Fibroblast of villous mesenchyme (primary cell): ENCODE measurements at places on chromosomes 3 and 15. TPM values are rescaled to one million over a fixed set of nuclear protein-coding genes. Genes with fewer than 3 reads are reported as not detected.

GRIP2 gene
- total RNA-seq, result 0.64 and 1.7 TPM in 2 replicates

- DNase-seq, result peak; percentile 91
These were observed 11.3 kb downstream of the SHISA5 start for GRCh38 chr3:48492461-48493202.

FBXL2 gene
- total RNA-seq, result 12.6 and 16.8 TPM in 2 replicates

- DNase-seq, result no peak
These were observed 40.0 kb downstream of the USP3 start for GRCh38 chr15:63544258-63545026.

COL7A1 gene
- total RNA-seq, result 79.0 and 140 TPM in 2 replicates

ZBTB11 gene
- 20.9 and 33.2 TPM in 2 replicates for total RNA-seq

DNA sequence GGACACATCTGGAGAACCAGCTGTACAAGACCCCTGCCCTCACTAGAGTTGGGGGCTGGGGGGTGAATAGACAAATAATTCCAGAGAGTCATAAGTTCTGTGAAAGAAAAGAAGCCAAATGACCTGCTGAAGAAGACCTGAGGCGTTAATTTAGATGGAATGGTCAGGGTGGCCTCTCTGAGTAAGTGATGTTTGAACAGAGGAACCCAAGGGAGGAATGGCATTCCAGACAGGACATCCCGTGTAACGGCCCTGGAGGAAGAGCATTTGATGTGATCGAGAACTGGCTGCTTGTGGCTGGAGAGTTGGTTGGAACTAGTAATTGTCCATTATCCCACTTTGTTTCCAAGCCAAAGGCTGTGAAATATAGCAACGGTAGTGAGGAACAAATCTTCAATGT is 1.7 kb downstream of the NR2C2 start:
- DNase-seq, result no peak

DNA sequence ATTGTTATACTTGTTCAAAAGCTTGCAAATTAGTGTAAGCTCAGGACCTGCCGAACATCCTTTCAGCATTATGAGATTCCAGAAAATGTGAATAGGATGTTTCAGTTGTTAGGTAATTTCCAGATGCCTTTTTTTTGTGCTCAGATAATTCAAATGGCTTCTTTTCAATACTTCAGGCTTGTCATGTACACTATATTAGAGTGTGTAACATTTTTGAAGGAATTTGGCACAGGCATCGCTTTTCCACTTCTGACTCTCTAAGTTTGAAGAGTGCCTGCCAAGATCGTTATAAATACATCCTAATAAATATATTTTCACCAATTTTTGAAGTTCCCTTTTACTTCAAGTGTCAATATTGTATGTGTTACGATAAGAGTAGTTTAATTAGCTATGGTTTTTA is 35.2 kb downstream of the CADM2 start:
- DNase-seq, result no peak

A4GNT gene
- total RNA-seq, result under 0.01 TPM in 1 of 2 replicates, not detected in the other

GRCh38 chr3:37115446-37115845 is 58.9 kb downstream of the LRRFIP2 start:
- peak; percentile 38 for DNase-seq

ARHGAP11A gene
- 14.5 and 25.5 TPM in 2 replicates for total RNA-seq

DNA sequence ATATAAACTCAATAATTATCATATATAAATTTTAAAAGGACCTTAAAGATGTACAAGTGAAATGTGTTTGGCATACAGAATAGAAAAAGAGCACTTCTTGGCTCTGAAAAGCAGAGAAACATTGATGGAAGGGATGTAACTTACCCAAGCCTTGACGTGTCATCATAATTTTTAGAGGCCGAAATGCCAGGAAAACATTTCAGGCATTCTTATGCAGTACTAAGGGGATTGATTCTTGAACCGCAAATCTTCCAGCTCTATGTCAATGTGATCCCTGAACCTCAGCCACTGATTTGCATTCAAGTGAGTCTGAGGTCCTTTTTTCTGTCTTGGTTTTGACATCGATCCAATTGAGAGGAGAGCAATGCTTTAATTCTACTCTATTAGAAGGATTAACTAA is 97.8 kb downstream of the CLDN1 start:
- no peak for DNase-seq

- DNase-seq, result no peak
These were observed 665.3 kb downstream of the FHIT start for GRCh38 chr3:60585918-60586317.

DNA sequence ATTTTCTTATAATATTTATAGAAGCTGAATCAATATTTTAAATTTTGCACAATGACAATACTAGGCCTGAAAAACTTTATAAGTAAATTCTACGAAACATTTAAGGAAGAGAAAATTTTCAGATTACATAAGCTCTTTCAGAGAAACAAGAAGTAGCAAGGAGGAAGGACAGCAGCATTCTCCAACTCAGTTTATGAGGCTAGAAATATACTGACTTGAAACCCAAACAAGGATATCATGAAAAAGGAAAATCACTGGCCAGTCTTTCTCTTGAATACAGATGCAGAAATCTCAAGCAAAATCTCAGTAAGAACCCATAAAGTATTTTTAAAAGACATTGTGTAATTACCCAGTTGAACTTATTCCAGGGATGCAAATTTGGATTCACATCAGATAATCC is 121.3 kb downstream of the STAC start:
- no peak for DNase-seq

DNA sequence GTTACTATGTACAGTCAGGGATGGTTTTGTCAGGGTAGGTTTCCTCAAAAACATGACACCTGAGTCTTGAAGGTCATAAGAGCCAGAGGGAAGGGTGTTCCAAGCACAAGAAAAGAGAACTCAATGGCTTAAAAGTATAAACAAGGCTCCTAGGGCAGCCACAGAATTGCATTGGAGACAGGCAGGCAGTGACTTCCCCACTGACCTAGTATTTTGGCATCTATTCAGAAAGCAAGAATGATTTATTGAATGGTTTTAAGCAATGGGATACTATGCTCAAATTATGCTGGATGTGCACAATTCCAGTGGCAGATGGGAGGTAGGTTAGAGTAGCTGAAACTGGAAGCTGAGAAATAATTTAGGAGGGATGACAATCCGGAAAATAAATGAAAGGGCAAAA is 54.0 kb downstream of the TSC22D2 start:
- DNase-seq, result no peak

DNA sequence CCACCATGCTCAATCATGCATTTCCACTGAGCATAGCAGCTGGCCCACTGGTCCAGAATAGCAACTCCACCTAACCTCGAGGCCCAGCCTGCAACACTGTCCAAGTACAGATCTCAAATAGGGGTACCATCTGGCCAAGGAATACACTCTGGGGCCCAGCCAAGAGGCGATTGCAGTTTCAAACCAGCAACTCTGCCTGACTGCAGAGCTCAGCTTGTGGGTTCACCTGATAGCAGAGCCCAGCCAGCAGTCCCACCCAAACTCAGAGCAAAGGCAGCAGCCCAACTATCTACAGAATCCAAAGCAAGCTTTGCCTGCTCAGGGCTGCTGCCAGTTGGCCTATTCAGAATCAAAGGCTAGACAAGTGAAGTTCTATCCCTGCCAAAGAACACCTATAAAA is 30.5 kb downstream of the POLQ start:
- no peak for DNase-seq

DNA sequence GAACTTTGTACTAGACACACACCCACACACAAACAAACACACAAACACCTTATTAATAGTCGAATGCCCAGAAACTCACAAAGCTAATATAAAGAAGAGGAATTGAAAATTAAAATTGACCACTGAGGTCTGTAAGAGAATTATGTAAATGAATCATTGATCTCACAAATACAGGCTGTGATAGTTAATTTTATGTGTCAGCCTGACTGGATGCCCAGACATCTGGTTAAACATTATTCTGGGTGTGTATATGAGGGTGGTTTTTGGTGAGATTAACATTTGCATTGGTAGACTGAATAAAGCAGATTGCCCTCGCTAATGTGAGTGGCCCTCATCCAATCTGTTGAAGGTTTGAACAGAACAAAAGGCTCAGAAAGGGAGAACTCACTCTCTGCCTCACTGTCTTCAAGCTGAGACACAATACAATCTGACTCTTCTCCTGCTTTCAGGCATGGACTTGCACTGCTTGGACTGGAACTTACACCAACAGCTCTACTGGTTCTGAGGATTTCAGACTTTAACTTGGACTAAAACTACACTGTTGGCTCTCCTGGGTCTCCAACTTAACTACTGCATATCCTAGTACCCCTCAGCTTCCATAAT is 199.4 kb upstream of the TTC14 start:
- no peak for DNase-seq

CYP8B1 gene
- total RNA-seq, result not detected in 2 replicates

- no peak for DNase-seq
These were observed 150.4 kb downstream of the TIGIT start for GRCh38 chr3:114444216-114444615.

DNA sequence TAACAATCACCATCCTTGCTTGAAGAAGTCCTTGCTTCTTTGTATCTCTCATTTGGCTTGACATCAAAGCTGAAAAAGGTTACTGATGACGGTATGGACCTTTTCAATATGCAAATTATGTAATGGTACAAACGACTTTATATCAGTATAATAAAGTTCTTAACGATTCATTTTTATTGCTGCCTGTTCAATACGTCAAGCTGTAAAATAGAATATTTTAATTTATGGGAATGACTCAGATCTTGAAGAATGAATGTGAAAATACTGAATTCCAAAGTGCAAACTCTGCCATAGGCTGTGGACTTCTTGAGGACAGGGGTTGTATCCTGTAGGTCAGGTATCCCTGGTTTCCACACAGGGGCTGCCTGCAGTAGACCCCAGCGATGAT is 156.2 kb downstream of the PLCL2 start:
- DNase-seq, result peak; percentile 71

DNA sequence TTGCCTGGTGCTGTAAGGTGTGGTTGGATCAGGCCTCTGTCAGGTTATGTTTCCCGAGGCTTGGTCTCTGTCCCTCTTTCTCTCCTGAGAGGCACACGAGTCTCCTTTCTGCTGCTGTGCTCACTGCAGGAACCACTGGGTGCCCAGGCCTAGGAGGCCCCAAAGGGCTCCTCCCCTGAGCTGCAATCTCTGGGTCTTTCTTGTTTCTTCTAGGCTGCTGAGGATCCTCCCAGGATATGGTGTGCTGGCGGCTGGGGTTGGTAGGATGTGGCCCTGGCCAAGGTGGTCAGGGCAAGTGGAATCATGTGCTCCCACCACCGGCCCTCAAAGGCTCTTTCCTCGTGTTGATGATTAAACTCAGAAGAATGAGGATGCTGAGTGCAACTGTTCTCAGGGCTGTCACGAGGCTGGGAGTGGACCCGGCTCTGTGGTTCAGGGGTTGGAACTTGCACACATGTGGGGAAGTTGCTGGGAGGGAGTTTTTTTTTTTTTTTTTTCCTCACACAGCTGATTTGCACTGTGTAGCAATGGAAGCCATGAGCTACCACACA is 43.6 kb upstream of the CTSH start:
- peak; percentile 99 for DNase-seq

GRCh38 chr15:81000624-81001151 is at the start of gene TLNRD1:
Gene TLNRD1 (plus strand): TSS chr15:81000923. CDS start chr15:81002272, 1,349 bp downstream.
- peak; percentile 94 for DNase-seq

HIGD2B gene
- 0.32 and 0.43 TPM in 2 replicates for total RNA-seq

WNT5A gene
- total RNA-seq, result 1,105 and 1,763 TPM in 2 replicates

CHDH gene
- total RNA-seq, result under 0.01 and 0.32 TPM in 2 replicates

DNA sequence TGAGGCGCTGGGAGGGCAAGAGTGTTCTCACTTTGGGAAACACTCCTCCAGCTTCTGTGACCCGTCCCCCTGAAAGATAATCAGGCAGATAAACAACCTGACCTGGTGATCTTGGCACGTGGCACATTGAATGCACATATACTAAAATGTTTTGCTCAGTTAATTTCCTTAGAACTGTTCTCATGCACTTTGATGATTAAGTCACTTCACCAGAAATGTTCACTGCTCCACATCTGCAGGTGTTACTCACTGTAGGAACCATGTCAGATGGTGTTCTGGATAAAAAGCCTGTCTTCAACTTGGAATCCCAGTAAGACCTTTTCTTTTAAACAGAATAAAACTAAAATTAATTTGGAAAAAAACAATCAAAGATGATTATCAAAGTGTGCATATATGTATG is 24.6 kb upstream of the NIPA2 start:
- no peak for DNase-seq

- DNase-seq, result peak; percentile 83
These were observed 487.6 kb downstream of the NAALADL2 start for GRCh38 chr3:175346573-175347356.

DNA sequence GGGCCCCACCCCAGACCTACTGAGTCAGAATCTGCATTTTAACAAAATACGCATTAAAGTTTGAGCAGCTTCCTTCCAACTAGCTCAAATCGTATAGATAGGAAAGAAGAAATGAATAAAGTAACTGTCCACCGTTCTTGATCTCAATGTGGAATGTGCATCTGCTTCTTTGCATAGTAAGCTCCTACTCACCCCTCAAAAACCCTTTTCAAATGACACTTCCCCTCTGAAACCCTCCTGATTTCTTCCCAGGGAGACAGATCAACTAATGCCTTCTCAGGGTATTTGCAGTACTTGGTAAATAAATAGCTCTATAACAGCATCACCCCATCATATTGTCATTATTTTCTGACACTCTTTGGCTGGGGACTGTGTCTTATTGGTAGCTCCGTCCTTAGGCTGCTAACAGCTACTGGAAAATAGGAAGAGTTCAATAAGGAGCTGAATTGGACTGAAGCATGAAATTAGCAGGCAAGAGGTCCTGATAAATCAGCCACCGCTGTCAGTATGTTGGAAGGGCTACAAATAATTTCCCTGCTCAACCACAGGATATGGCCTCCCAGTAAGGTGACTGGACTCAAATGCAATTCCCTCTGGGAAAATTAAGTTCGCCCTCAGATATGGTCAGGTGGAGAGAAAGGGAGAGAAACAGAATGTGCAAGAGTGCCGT is 10.2 kb downstream of the OXTR start:
- no peak for DNase-seq

GRCh38 chr15:76179023-76179422 is 119.2 kb downstream of the TMEM266 start:
- DNase-seq, result no peak
